Activated CD4-positive, alpha-beta T cell treated with anti-CD3 and anti-CD28 coated beads, Interleukin-2, amount 10 ng/mL, durations not matched to agents 24 days and 14 days (primary cell): ENCODE measurements at places on chromosomes 1 and 21. TPM values are rescaled to one million over a fixed set of nuclear protein-coding genes. Genes with fewer than 3 reads are reported as not detected.

DNA sequence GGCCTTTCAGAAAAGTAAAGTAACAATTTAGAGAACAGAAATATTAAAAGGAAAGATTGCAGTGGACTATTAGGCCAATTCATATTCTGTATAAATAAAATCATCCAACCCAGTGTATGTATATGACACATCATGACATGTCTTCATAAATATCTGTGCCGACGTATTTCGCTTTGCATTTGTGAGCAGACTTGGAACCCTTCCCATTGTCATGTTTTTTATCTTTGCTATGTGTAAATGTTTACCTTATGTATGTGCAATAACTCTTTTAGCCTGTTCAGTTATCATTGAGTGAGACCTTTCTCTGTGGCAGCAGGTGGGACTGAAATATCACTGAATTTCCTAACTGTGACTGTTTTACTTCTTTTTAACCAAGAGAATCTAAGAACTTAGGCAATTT, 58.0 kb upstream of the FAM3B start:
- DNase-seq: no peak

GRCh38 chr1:225700889-225701465, 48.1 kb upstream of the ENAH start:
- DNase-seq: no peak

GRCh38 chr1:60345049-60345448, 271.5 kb upstream of the C1orf87 start:
- DNase-seq: no peak

GRCh38 chr1:2036287-2036686, 13.9 kb upstream of the PRKCZ start:
- DNase-seq: no peak

Gene FCGR2B
- total RNA-seq: not detected in 2 replicates

Gene PRKCZ
- 2.5 and 3.0 TPM in 2 replicates for total RNA-seq

- no peak for DNase-seq
Observed at GRCh38 chr1:49686107-49686506, 337.6 kb downstream of the AGBL4 start.

GRCh38 chr1:117846674-117847425, 82.6 kb downstream of the GDAP2 start:
- DNase-seq: no peak

DNA sequence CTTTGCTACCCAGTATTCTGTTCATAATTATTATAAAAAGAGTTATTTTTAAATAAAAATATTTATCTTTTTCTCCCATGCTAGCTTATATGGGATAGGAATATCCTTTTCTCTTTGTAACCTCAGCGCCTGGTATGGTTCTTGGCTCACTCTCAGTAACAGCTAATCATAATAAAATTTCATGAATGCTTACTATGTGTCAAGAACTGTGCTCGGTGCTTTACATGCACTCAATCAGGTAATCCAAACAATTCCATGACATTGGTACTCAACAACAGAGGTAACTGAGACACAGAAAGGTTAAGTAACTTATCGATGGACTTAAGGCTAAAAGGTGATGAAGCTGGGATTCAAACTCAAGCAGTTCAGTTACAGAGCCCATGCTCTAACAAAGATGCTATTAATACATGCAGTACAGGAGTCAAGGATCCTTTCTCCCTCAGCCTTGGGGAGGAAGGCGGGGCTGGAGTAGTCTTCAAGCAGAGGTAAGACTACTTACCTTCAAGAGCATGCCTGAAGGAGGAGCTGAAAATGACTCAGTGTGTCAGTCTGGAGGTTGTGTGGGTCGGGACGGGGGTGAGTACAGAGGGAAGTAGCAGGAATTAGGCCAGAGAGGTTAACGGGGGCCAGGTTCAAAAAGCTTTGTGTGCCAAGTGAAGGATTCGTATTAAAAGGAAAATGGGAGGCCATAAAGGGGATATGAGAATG, 73.4 kb downstream of the PLPPR5 start:
- DNase-seq: no peak

Gene CHI3L2
- 2.3 and 3.9 TPM in 2 replicates for total RNA-seq

GRCh38 chr1:211237579-211237978, 21.6 kb upstream of the RCOR3 start:
- DNase-seq: no peak

Gene KANK4
- not detected in 2 replicates for total RNA-seq

GRCh38 chr21:36700971-36701755, 2.2 kb downstream of the SIM2 start:
- DNase-seq: no peak

- DNase-seq: no peak
Observed at GRCh38 chr1:203776636-203777035, 11.7 kb downstream of the LAX1 start.

GRCh38 chr1:25073640-25074270, 143.7 kb upstream of the RUNX3 start:
- no peak for DNase-seq

DNA sequence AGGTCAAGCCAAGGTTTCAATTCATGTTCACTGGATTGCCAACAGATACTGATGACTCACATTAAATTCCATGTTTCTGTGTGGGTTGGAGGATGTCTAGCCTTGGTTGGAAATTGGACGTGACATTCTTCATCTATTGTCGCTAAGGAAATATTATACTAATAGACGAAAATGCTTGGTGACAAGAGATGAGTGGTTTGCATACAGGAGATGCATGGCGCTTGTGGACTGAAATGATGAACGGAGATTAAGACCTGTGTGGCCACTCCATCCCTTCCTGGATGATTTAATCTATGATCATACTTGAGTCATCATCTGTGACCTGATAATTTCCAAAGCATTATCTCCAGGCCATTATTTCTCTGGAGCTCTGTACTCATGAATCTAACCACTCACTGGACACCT, 97.0 kb upstream of the CD34 start:
- DNase-seq: no peak

DNA sequence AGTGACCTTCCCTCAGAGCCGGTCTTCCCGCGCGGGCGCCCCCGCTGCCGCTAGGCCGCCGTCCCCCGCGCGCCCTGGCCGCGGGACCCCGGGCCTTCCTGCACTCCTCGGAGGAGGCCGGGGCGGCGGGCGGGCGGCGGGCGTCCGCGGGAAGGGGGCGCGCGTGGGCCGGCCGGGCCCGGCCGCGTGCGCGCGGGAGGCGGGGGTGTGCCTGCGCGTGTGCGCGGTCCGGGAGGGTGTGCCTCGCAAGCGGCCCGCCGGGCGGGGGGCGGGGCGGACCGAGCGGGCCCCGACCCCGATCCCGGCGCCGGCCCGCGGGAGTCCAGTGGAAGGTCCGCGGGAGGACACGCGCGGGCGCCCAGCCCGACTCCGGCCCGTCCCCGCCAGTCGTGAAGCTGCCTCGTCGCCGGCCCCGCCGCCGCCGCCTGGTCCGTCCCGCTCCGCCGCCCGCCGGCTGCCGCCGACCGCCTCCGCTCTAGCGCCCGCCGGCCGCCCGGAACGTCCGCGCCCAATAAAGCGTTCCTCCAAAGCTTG, 438 bp downstream of the MRPS6 start:
- DNase-seq: peak; percentile 87

Gene SPATA21
- not detected in 2 replicates for total RNA-seq

DNA sequence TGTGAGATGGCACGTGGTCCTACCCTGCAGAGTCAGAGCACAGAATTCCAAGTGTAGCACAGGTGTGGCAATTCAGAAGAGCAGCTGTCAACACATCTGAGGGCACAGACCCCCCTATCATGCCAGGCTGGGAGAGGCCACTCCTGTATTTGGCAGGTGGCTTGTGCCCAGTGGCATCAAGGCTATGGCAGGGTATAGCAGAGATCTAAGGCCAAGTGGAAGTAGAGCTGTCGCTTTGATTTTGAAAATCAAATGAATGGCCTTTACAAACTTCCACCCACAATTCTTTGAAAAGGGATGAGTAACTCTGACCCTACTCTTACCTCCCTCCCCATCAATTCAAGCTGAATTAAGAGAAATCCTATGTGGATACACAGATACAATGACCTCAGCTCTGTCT, 13.4 kb downstream of the C1orf116 start:
- DNase-seq: no peak

- no peak for DNase-seq
Observed at GRCh38 chr21:36384885-36385232, 333 bp upstream of the CHAF1B start.

- no peak for DNase-seq
Observed at GRCh38 chr21:33684923-33685560, 42.7 kb downstream of the ITSN1 start.

DNA sequence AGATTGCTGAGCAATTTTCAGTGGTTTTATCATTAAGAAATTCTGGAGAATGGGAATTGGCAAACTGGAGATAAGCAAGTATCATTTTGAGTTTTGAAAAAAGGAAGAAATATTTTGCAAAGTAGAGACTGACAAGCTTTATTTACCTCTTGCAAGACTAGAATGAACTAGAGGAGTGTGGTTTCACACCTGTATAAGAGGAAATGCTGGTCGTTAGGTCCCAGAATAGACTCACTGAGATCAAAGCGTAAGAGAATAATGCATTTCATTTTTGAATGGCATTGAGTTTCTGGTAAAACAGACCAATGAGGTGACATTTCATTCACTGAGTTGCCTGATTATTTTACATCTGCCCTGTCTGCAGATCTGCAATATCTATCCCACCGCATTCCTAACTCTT, 308.1 kb downstream of the ADGRL2 start:
- DNase-seq: no peak

GRCh38 chr1:20480243-20480944, 5.6 kb downstream of the CAMK2N1 start:
- DNase-seq: no peak

DNA sequence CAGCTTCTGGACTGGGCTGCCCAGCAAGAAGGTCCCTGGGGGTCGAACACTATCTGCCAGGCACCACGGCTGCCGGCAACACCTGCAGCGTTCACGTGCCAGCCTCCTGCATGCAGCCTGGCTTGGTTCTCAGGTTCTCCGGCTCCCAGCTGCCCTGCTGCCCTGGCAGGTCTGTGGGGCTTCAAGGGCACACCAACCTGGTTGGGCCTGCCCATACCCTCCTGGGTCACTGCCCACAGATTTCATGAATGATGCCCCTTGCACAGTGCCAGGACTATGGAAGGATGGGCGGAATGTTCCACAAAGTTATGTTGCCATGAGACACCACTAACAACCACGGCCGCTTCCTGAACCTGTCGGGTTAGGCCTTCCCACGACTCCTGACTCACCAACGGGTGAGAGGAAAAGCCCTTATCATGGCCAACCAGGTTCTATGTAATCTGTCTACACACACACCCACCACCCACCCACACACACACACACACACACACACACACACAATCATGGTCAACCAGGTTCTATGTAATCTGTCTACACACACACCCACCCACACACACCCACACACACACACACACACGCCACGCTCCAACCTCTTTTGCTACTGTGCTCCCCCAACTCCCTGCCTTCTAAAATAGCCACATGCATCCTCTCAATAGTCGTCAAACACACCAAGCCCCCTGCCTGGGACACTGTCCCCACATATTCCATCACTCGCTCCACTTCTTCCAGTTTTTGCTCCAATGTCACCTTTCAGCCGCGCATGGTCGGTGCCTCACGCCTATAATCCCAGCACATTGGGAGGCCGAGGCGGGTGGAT, 32.2 kb downstream of the HSPG2 start:
- DNase-seq: peak; percentile 60

DNA sequence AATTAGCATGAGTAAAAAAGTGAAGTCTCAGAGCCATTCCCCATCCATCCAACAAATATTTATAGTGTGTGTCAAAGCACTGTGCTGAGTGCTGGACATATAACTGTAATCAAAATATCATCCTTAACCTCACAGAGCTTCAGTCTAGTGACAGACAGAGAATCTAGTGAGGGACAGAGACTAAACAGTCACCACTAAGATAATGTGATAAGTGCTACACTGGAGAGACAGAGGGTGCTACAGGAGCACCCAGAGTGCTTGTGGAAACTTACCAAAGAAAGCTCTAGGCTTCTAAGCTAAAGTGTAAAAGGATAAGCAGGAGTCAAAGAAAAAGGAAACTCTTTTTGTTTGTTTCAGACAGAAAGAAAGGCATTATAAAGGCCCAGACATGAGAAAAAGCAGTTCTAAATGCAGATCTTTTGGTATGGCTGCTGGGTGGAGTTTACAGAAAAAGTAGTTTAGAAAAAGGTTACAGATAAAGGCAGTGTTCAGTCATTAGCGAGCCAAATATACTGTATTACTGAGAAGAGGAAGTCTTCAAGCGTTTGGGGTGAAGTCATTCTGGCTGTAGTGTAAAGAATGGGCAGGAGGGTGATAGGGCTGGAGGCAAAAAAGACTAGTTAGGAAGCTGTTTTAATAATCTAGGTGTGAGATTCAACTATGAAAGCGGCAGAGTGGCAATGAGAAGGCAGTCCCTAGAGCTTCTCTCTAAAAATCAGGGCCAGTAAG, 83.8 kb downstream of the SCMH1 start:
- no peak for DNase-seq

Gene FYB2
- not detected in 2 replicates for total RNA-seq

- peak; percentile 62 for DNase-seq
Observed at GRCh38 chr1:152398812-152399698, 15.0 kb downstream of the CRNN start.
